Stimulated activated CD4-positive, alpha-beta T cell treated with anti-CD3 and anti-CD28 coated beads, Interleukin-4, amount 100 ng/mL, for 1 hour (primary cell): ENCODE measurements at places on chromosomes 1 and 21.

GRCh38 chr1:168917796-168918195 is 188.7 kb upstream of the ATP1B1 start:
- DNase-seq = no peak

- DNase-seq = no peak
These were observed 2.6 kb downstream of the TAGLN2 start for GRCh38 chr1:159922511-159923202.

DNA sequence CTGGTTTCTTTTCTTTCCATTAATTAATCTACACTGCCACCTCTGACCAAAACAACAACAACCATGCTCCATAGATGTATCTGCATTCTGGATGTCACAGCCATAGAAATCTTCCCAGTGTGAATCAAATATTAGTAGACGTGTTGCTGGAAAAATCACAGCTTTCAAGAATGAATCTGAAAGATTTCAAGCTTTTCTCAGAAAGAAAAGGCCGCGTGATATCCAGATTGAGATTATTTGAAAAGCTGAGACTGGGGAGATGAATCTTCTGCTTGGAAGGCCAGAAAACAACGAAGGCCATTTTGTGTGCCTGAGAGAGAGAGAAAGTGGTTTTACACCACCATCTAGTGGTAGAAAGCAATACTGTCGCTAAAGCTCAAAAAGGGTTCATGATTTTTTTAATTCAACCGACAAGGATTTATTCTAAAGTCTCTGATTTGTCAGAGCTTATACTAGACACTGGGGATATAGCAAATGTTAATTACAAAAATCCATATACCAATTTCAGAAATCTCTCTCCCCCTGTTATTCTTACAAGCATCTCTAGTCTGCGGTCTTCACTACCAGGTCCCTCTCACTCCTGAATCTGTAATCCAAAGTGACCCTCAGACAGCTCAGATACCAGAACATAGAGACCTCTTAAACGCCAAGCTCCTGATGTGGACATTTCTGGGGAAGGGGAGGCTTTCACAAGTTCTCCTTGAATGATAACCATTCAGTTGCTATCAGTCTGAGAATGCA is 87.5 kb upstream of the SGIP1 start:
- DNase-seq = no peak

DNA sequence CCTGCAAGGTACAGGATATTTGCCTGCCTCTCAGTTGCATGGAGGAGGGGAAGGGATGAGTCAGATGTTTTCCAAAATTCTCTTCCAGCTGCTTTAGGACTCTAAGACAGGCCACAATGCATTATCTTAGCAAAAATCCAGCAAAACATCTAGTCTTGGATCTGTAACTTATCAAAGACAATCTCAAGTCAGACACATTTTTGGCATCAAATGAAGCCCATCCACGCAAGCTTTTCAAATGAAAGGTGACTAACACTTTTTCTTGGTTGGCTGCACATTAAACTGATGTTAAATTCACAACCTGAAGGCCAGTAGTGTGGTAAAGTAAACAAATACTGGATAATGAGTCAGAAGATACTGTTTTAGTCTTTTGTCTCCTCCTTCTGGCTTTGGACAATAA is 21.3 kb downstream of the FAM78B start:
- DNase-seq = no peak

GRCh38 chr1:153444078-153444477 is 16.4 kb downstream of the S100A7 start:
- DNase-seq = no peak

- no peak for DNase-seq
These were observed 2.0 kb upstream of the LHX4 start for GRCh38 chr1:180227861-180228647.

DNA sequence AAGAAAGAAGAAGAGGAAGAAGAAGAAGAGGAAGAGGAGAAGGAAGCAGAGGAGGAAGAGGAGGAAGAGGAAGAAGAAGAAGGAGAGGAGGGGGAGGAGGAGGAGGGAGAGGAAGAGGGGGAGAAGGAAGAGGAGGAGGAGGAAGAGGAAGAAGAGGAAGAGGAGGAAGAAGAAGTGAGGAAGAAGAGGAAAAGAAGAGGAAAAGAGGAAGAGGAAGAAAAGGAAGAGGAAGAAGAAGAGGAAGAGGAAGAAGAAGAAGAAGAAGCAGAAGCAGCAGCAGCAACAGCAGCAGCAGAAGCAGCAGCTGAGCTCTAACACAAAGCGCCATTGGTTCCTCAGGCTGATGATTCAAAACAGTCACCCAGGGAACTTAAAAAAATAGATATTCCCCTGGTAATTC is 34.0 kb downstream of the DNAI4 start:
- DNase-seq = no peak

DNA sequence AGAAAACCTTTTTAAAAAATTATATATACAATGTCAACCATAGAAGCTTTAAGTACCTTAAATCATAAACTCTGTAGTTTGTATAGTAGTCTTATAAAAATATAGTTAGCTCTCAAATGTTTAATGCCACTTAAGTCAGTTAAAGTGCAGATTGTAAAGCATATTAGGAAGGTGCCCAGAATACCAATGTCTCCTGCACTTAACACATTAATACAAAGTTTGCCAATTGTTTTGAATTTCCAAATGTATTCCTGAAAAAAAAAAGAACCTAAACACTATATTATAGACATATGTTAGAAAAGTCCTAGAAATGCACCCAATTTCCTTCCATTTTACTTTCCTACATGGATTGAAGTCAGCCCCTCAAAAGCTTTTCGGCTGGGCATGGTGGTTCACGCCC is 12.1 kb downstream of the F3 start:
- no peak for DNase-seq

- no peak for DNase-seq
These were observed 78.7 kb downstream of the SSBP3 start for GRCh38 chr1:54327386-54328065.

DNA sequence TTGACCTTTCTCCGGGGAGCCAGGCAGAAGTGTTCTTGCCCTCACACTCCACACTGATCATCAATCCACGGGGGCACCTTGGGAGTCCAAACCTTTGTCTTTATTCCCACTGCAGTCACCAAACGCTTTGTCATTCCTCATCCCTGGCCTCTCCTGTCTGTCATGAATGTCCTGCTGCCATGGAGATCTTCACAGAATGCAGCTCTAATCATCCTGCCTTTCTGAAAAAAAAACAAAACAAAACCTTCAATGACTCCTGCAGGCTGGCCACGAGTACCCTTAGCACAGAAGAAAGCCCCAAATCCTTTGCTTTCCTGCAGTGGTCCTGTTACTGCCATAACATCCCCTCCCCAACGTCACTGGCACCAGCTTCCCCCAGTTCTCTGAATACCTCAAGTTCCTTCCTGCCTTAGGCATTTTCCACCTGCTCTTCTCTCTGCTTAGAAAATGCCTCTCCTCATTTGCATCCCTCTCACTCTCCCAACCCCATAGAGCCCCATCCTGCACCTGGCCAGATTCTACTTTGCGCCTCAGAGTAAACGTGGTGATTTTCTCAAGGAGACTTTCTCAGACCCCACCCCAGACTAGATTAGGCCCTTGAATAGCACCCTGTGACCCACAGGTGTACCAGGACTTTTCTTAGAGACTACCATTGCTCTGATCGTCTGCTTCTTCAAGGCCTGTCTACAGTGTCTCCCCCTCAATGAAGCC is 131.2 kb downstream of the AK5 start:
- no peak for DNase-seq

DNA sequence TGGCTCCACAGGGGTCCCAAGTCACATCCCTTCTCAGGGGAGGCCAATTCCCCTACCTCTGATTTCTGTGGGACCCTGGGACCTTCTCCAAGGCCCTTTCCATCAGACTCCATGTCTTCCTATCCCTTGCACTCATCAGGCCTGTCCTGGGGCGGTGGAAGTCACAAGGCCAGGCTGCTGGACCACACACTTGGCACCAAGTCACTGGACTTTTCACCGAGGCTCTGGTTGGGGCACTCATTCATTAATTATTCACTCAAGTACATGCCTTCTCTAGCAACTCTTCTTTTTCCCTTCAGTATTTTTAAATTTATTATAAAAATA is 11.2 kb upstream of the FOXO6 start:
- DNase-seq = no peak

GRCh38 chr1:91676030-91676429 is 175.4 kb downstream of the CDC7 start:
- no peak for DNase-seq

GRCh38 chr1:77900687-77901293 is 12.4 kb downstream of the NEXN start:
- no peak for DNase-seq

GRCh38 chr1:46184920-46185658 is 8.8 kb upstream of the P3R3URF start:
- DNase-seq = peak; percentile 69

DNA sequence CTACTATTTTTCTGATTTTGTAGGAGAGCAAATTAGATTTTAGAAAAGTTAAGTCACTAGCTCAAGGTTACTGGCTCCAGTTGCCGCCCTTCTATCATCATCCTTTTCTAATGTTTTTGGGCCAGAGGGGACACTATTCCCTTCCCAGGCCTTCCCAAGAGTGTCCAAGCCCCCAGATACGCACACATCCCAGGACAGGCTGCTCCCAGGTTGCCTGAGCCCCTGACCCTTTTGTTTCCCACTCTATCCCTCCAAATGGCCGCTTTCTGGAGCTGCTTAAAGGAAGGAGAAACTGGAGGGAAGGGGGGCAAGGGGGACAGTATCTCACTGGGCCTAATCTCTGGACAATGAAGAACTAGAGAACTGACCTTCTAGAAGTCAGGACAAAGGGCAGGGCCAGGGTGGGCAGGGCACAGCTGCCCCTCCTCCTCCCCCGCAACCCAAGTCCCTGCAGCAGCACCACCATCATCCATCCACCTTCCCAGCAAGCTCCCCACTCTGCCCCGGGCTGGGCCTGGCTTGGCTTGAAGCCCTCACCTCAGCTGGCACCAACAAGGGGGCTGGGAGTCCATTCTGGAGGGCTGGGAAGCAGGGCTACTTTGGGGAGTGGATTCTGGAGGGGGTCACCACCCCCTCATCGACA is 1.1 kb upstream of the MAP7D1 start:
- DNase-seq = no peak

DNA sequence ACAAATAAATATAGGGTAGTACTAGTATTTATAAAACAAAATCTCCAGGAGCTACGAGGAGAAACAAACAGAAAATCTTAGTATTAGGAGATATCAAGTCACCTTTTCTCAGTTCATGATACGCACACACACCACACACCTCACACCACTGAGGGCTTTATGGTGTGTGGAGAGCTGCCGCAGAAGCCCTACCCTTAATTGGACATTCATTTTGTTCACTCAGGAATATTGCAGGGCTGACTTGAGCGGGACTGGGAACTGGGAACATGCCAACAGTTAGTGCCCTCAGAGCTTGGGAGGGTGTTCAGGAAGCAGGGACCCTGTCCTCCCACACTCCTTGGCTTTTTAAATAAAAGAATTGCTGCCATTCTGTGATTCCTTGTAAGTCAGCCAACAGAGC is 386.8 kb downstream of the RYR2 start:
- DNase-seq = no peak

- no peak for DNase-seq
These were observed 9.2 kb downstream of the PRPF38B start for GRCh38 chr1:108701176-108701849.

DNA sequence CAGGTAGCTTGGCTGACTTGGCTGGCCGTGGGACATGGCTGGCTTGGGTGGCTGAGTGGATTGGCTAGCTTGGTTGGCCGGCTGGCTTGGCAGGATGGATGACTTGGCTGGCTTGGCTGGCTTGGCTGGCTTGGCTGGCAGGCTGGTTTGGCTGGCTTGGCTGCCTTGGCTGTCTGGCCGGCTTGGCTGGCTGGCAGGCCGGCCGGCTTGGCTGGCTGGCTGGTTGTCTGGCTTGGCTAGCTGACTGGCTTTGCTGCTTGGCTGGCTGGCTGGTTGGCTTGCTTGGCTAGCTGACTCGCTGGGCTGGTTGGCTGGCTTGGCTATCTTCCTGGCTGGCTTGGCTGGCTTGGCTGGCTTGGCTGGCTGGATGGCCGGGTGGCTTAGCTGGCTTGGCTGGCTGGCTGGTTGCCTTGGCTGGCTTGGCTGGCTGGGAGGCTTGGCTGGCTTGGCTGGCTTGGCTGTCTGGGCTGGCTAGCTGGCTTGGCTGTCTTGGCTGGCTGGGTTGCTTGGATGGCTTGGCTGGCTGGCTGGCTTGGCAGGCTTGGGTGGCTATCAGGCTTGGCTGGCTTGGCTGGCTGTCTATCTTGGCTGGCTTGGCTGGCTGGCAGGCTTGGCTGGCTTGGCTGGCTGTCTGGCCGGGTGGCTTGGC is 129.7 kb upstream of the FAM72C start:
- DNase-seq = peak; percentile 8

DNA sequence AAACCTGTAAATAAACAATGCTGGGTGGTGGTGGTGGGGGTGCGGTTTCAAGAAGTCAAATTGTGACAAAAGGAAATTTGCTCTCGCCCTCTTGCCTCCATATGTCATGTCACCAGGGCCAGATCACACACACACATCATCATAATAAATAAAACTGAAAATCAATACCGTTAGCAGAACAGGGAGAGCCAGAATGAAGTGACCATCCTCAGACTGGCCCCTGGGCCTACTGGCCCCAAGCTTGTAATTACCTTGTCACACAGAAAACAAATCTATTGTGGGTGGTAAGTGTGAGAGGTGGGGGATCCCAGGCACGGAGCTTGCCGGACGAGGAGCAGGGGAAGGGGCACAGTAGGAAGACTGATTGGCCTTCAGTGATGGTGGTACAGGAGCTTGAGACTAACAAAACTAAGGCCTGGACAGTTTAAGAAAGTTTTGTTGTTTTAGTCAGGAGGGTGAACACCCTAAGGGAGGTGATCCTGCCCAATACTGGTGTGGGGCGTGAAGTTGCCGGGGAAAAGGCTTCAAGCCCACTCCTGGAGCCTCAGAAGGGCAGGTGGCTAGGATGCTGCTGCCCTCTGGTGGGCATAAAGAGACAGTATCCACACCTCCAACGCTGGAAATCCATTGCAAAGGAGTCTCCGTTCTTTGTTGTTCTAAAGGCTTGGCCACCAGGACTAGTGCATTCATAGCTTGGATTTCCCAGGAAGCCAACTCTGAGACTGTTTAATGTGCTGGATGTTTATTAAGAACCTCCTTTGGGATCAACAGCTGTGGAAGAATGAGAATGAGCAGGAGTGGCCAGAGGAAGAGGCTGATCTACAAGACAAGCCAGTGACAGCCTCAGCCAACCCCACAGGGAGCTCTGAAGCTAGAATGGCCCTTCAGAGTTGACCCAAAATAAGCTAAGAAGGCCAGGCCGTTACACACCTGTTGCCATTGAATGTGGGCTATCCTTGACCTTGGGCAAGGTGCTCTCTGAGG is 8.1 kb upstream of the C1orf216 start:
- DNase-seq = peak; percentile 47
